Large intestine (tissue), 12 donors: ENCODE measurements at places on chromosomes 5 and 9. TPM values are rescaled to one million over a fixed set of nuclear protein-coding genes. Genes with fewer than 3 reads are reported as not detected.

DNA sequence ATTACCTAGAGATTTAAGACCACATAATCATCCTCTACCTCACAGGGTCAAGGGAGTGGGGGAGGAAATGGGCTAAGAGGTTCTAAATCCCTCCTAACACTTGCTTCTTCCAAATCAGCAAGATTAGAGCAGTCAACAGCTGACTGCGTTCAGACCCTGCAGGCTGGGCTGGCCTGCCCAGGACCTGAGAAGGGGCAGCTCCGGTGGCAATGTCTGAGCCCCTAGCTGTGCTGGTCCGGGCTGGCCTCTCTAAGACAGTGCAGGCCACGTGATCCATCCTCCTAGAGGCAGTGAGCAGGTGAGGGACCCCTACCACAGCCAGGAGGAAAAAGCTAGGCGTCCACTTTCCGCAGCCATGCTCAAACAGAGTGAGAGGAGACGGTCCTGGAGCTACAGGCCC, at the start of gene KCNV2:
Gene KCNV2, plus strand, starts transcription at position 126 of the 400 bp plus-strand sequence. Its CDS starts 230 bp downstream, at position 356.
- no peak for DNase-seq

- no peak for DNase-seq
Observed at GRCh38 chr5:110681109-110681508, 45.4 kb downstream of the TMEM232 start.

DNA sequence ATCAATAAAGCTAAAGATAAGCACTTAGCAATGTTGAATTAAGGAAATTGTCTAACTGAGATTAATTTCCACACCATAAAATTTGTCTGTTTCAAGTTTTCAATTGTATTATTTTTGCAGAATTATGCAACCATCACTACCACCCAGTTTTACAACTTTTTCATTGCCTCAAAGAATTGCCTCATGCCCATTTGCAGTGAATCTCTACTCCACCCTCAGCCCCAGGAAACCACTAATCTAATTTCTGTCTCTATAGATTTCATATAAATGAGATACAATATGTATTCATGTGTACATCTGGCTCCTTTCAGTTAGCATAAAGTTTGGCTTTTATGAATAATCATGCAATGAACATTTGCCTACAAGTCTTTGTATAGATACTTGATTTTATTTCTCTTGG, 72.9 kb downstream of the PTCD2 start:
- no peak for DNase-seq

Gene FABP6
- polyA plus RNA-seq: 9.1 TPM

Gene ZNF454
- 2.9 TPM for polyA plus RNA-seq

Gene TAS2R1
- polyA plus RNA-seq: not detected

GRCh38 chr5:122815218-122815767, 30.1 kb upstream of the SNX24 start:
- DNase-seq: no peak

Gene PAX5
- polyA plus RNA-seq: 0.06 TPM

Gene DDX4
- polyA plus RNA-seq: 0.10 TPM

Gene PRSS3
- polyA plus RNA-seq: 97.9 TPM
